ENCODE measurements at places on chromosomes 1 and 21. TPM values are rescaled to one million over a fixed set of nuclear protein-coding genes. Genes with fewer than 3 reads are reported as not detected.

GRCh38 chr1:10594595-10595223, 120.0 kb downstream of the PEX14 start:
- no peak overlapping the region for H3K4me3 ChIP-seq
- no peak for DNase-seq
- no peaks in the 10 kb centered on the region for H3K27me3 ChIP-seq
- H3K27ac ChIP-seq: no peak overlapping the region
- H3K36me3 ChIP-seq: no peaks in the 10 kb centered on the region
- H3K4me1 ChIP-seq: peaks cover 9% of the 10 kb centered on the region

ZSWIM5 gene
- total RNA-seq: 1.7 TPM

DNA sequence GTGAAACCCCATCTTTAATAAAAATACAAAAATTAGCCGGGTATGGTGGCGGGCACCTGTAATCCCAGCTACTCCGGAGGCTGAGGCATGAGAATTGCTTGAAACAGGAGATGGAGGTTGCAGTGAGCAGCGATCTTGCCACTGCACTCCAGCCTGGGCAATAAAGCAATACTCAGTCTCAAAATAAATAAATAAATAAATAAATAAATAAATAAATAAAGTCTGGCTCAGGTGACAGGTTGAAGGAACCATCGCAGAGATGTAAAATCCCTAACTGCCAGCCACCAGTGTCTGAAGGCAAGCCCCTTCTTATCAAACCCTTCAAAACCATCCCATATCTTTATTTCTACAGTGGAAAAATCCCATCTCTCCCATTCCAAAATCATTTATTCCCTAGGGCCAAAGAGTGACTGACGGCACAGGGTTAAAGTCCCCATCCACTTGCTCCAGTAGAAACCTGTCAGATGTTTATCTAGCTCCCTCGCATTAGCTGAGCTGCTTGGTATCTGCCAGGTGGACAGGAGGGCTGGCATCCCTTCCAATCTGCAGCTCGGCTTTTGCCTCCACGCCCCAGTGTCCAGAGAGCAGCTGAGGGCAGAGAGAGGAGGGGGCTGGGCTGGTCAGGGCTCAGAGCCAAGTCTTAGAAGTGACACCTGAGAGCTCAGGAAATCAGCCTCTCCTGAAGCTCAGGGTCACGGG, 5.0 kb downstream of the CSRP1 start:
- peaks cover 2% of the 10 kb centered on the region for H3K36me3 ChIP-seq
- peak overlapping the region; percentile 21 for H3K27ac ChIP-seq
- H3K4me1 ChIP-seq: peaks cover 22% of the 10 kb centered on the region

DNA sequence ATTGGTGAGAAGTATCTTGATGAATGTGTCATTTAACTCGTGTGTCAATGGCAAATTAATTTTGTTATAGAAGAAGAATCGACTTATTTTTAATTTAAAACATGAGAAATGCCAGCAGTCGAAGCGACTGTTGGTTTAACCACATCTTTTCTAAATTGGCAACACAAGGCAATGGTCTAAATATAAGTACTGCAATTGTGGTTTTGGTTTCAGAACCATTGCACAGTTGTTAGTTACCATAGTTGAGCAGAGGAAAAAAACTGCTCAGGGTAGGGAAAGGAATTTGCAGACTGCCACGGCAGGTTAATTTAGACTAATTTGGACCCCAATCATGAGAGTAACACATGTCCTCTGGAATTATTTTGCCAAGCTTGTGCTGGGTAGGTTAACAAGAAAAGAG, 185.6 kb upstream of the RUNX1 start:
- peak overlapping the region; percentile 21 for H3K27ac ChIP-seq
- H3K4me3 ChIP-seq: peak overlapping the region; percentile 38
- H3K27me3 ChIP-seq: peaks cover 2% of the 10 kb centered on the region
- H3K4me1 ChIP-seq: peaks cover 21% of the 10 kb centered on the region
- H3K36me3 ChIP-seq: peaks cover 17% of the 10 kb centered on the region

GRCh38 chr1:167905182-167905581, 8.8 kb downstream of the ADCY10 start:
- no peak overlapping the region for H3K4me3 ChIP-seq
- no peak for DNase-seq
- peaks cover 17% of the 10 kb centered on the region for H3K27me3 ChIP-seq

- H3K27me3 ChIP-seq: peaks cover 6% of the 10 kb centered on the region
- no peak overlapping the region for H3K27ac ChIP-seq
- no peak for DNase-seq
- no peak overlapping the region for H3K4me3 ChIP-seq
Measured at GRCh38 chr1:31581821-31582810, 5.8 kb downstream of the TINAGL1 start.

GRCh38 chr1:33007190-33008050, 29.3 kb downstream of the AK2 start:
- H3K4me1 ChIP-seq: peaks cover 3% of the 10 kb centered on the region
- peaks cover 29% of the 10 kb centered on the region for H3K36me3 ChIP-seq
- no peak overlapping the region for H3K4me3 ChIP-seq
- no peak overlapping the region for H3K27ac ChIP-seq
- H3K27me3 ChIP-seq: no peaks in the 10 kb centered on the region

DNA sequence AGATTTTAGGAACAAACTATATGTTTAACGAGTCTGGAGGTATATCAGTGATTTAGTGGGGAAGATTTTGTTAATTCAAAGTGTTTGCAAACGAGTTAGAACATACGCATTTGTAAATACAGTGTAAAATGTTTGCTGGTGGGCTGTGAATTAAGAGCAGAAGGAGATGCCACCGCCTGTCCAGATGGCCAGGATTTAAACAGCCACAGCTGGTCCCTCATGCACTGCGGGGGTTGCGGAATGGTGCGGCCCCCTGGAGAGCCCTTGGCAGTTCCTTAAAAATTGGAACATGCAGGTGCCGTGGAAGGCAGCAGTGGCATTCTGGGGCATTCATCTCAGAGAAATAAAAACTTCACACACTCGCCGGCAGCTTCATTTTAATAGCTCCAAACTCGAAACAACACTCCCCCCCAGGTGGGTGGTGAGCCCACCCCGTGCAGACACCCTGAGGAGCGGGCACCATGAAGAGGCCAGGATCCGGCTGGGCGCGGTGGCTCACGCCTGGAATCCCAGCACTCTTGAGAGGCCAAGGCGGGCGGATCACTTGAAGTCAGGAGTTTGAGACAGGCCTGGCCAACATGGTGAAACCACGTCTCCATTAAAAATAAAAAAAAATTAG, 3.5 kb upstream of the C1orf159 start:
- peaks cover 3% of the 10 kb centered on the region for H3K36me3 ChIP-seq
- H3K4me3 ChIP-seq: no peak overlapping the region
- H3K4me1 ChIP-seq: peaks cover 12% of the 10 kb centered on the region
- peak; percentile 27 for DNase-seq

Data from activated naive CD8-positive, alpha-beta T cell treated with anti-CD3 and anti-CD28 coated beads, Interleukin-2, amount 10 ng/mL, durations not matched to agents 7 days and 5 days (primary cell).